ENCODE measurements at places on chromosomes 4 and X.

- no peak for DNase-seq
These were observed 135.8 kb upstream of the PUDP start for GRCh38 chrX:7283741-7284140.

DNA sequence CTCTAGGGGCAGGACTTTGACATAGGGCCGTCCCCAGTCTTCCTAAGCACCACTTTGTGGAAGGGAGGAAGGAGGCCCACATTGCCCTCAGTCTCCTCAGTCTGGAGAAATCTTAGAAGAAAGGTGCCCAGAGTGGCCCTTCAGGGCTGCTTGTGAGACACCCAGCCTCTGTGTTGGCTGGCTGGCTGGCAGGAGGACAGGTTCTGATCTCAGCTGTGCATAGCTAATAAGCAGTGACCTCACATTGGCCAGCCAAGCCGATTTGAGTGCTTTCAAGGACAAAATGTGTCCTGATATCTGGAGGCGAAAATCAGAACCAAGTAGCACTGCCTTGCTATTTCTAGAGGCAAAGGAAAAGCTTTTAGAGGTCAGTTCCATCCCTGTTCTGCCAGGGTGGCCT lies 211.5 kb downstream of the BCOR start:
- DNase-seq = no peak

- no peak for DNase-seq
These were observed 115.2 kb downstream of the DDIT4L start for GRCh38 chr4:100075056-100075455.

- peak; percentile 57 for DNase-seq
These were observed 584.0 kb upstream of the TENM3 start for GRCh38 chr4:181659202-181659601.

GRCh38 chr4:169295822-169296221 lies 25.1 kb upstream of the SH3RF1 start:
- DNase-seq = no peak

DNA sequence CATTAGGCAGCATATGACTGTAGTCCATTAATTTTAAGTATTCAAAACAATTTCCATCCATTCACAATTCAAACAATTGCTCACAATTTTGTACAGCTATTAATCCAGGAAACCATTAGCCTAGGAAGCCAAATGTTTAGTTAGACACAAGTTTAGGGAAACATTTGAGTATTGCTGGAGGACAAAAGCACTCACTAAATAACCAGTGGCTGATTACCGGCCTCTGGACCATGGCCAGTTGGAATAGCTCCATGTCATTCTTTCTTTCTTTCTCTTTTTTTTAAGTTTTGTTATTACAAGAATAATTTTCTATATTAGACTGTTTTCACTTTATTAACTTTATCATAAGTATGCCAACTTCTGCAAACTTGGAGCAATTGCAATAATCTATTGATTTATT lies 31.3 kb downstream of the TRIML2 start:
- no peak for DNase-seq

- DNase-seq = peak; percentile 53
These were observed 10.5 kb downstream of the STAG2 start for GRCh38 chrX:123971982-123972381.
